ENCODE measurements at places on chromosomes 7 and 10.

DNA sequence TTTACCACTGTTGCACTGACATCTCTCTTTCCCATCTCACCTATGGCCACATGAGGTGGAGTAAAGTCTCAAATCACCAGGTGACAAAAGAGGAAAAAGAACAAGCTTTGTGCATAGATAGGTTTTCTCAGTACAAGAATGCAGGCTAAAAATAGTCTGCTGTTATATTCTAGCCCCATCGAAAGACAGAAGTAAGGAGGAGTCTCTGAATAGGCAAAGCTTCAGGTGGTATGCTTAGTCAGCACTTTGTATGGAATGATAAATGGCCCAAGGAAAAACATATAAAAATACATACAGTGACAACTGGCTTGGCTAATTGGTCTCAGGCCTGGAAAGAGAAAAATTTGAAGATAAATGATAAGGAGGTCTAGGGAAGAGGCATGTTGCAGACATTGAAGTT is 39.6 kb upstream of the KCND2 start:
- no peak for DNase-seq

GRCh38 chr10:125060026-125060425 is 100.3 kb downstream of the CTBP2 start:
- DNase-seq = no peak

DNA sequence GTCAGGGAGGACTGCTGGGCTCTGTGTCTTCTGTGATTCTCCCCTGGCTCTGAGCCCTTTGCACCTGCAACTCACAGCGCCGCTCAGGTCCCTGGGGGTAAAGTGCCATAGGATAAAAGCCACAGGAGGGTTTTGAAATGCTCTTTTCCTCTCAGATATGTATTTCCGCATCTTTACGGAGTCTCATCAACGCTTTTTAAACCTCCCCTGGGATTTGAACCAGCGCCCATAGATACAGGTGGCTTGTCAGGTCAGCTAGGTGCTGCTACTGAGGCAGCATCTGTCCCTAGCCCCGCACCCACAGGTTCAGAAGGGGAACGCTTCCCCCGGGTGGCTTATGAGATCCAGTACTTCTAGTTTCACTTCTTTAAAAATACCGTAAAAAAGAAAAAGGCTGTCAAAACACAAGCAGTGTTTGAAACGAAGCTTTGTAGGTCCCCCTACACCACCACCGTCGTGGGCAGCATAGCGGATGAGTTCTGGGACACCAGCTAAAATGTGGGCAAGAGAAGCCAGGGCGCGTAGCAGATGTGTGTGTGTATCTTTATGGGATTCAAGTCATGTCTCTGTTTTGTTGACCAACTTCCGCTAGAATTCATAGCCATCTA is 173.5 kb downstream of the CUX1 start:
- no peak for DNase-seq

DNA sequence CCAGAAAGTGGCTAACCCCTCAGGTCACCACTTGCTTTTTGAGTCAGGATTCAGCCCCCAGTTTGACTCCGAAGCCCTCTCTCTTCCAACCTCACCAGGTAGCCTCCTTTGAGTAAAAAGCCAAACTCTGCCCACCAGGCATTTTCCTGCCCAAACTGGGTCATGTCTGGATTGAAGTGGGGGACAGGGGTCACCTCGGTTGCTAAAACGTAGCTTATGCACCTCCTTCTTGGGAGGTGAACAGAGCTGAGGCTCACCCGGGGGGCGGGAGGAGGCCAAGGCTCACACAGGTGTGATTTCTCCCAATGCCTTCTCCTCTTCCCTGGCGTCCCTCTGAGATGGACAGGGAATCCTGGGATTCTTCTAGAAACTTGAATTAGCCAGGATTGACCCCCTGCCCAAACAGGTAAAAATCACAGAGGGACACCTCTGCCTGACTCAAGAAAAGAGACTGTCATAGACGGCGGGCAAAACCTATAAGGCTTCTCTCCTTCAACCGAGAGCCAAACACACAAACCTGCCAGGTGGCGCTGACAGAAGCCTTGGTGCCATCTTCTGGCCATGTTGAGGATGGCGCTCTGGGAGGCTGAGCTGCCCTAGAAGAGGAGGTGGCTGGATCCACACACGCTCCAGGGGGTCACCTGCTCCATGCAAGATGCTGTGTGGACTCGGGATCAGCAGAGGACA is 51.6 kb downstream of the PRLHR start:
- DNase-seq = peak; percentile 9

GRCh38 chr10:22625516-22626290 is 88.7 kb downstream of the PIP4K2A start:
- no peak for DNase-seq

GRCh38 chr10:85448716-85449115 is 917.9 kb downstream of the GRID1 start:
- DNase-seq = no peak

Data from stimulated activated CD4-positive, alpha-beta T cell treated with anti-CD3 and anti-CD28 coated beads, Interleukin-2, amount 100 ng/mL, for 4 hours (primary cell).